ENCODE measurements at places on chromosomes 6 and 20. TPM values are rescaled to one million over a fixed set of nuclear protein-coding genes. Genes with fewer than 3 reads are reported as not detected.

GRCh38 chr6:235763-236360, 56.4 kb upstream of the DUSP22 start:
- DNase-seq = no peak

GRCh38 chr6:7338031-7338430, 25.0 kb upstream of the SSR1 start:
- no peak for DNase-seq

The STXBP5 gene
- 23.0 TPM for total RNA-seq

The CNR1 gene
- total RNA-seq = 3.7 TPM

The CEBPB gene
- total RNA-seq = 87.4 TPM

The LKAAEAR1 gene
- not detected for total RNA-seq

Data from mucosa of gallbladder (tissue), 1 donor.